Activated effector memory CD4-positive, alpha-beta T cell treated with anti-CD3 and anti-CD28 coated beads, Interleukin-2, amount 50 U/mL, for 16 hours (primary cell): ENCODE measurements at places on chromosomes 1 and 21.

DNA sequence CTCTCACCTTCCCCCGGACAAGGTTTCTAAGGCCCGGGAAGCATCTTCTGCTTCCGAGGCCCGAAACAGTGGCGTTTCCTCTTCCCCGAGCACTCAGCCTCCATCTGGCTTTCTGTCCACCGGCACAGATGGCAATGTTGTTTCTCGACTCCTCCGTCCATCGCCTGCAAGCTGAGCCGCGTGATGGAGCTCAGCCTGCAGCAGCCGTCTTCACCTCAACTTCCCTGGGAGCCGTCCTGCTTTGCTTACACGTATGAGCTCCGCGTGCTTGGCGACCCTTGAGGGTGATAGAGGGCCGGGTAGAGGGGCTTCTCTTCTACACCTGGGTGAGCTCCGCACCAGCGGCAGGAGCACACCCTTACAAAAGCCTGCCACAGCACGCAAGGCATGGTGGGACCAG, 80.4 kb downstream of the AJAP1 start:
- DNase-seq, result no peak

- DNase-seq, result peak; percentile 89
Observed at GRCh38 chr1:40039757-40040510, 595 bp upstream of the CAP1 start.

DNA sequence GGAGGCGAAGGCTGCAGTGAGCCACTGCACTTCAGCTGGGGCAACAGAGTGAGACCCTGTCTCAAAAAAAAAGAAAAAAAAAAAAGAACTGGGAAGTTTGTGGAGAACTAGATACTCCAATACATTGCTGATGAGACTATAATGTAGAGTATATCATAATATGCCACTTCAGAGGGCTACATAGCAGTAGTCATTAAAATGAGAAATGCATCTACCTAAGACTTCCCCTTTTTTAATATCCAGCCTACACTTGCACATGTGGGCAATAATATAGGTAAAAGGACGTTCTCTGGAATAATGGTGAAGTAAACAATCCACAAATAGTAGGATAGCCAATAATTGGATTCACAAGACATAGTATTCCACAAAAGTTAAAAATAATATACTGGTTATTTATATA, 311.0 kb downstream of the HLX start:
- DNase-seq, result no peak

DNA sequence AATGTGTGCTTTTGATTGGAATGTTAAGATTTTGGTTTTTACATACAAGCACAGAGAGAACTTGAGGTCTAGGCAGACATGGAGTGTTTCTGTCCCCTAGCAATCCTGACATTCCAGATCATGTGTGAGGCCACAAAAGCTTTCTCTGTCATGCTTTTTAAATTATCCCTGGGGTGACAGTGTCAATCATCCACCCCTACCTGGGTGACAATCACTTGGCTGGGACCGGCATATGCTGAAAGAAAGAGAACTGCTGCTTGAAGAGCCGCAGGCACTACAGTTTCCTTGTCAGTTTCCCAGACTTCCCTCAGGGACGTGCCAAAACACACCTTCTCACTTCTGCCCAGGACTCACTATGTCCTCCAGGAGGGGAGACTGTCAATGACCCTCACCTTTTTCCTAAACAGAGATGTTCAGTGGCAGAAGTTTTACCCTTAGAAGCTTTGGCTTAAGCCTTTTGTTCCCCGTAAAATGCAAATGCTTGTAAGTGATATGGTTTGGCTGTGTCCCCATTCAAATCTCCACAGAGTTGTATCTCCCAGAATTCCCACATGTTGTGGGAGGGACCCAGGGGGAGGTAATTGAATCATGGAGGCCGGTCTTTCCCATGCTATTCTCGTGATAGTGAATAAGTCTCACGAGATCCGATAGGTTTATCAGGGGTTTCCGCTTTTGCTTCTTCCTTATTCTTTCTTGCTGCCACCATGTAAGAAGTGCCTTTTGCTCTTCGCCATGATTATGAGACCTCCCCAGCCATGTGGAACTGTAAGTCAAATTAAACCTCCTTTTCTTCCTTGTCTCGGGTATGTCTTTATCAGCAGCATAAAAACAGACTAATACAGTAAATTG, 217.4 kb downstream of the FGGY start:
- DNase-seq, result no peak

DNA sequence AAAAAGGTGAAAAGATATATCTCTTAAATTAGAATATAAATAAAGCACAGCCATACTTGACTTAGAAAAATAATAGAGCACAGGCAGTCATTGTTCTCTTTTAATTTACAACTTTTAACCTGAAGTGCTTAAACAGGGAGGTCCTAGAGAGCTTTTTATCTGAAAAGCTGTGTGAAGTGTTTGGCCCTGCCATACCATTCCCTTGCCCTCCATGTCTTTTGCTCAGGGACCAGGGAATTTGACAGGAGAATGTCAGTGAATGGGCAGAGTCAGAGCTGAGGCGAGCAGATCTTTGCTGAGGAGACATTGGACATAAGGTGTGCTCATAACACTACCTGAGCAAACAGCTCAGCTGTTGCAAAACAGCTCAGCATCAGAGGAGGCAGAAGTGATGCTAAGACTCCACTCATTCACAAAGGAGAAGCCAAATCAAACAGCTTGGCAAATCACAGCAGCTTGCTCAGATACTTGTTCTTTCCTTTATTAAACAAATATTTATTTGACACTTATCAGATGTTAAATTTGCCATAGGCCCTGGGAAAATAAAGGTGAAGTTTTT, 14.9 kb upstream of the MGST3 start:
- no peak for DNase-seq

GRCh38 chr1:94863297-94863911, 43.2 kb downstream of the SLC44A3 start:
- no peak for DNase-seq

GRCh38 chr1:239601108-239601507, 214.7 kb downstream of the CHRM3 start:
- DNase-seq, result no peak

DNA sequence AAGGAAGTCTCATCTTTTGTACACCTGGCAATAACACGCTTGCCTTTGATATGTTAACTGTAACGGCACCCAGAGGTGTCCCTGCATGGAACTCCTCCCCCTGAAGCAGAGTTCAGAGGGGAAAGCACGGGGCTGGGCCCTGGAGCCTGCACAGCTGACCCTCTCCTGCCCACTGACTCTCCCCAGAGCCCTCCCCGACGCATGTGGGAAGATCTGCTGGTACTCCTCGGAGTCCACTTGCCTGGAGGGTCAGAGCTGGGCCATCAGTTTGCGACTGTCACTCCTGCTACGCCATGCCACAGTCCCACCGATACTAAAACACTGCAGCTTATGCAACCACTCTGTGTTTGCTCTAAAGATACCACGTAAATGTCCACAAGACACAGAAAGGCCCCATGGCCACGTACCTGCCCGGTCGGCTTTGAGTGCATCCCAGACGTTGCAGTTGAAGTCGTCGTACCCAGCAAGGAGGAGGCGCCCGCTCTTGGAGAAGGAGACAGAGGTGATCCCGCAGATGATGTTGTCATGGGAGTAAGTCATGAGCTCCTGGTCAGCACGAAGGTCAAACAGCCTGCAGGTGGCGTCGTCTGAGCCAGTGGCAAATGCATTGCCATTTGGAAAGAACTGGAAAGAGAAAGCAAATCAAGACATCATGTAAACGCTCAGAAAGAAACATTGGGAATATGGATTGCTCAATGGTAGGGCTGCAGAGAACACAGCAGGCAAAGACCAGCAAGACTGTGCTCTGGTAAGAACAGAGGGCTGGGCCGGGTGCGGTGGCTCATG, 10.6 kb upstream of the NADK start:
- DNase-seq, result no peak

DNA sequence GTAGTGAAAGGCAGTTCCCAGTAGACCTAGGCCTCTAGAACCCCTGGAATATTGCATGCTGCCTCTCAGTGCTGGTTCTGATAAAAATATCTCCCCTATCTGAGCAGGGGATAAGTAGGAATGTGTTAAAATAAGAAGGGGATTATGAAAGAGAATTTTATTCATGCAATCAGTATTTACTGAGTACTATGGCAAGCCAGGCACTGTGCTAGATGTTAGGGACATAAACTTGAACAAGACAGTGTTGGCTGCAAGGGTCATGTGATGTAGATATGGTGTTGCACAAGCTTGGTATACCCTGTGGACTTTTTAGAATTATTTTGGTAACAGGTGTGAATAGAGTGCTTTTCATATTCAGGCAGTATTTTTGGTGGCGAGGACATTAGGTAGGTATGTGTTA, 23.6 kb downstream of the NOS1AP start:
- DNase-seq, result no peak
